ENCODE measurements at places on chromosomes 12 and 14. TPM values are rescaled to one million over a fixed set of nuclear protein-coding genes. Genes with fewer than 3 reads are reported as not detected.

ZBTB42 gene
- 3.7 TPM for total RNA-seq

AHNAK2 gene
- 221 TPM for total RNA-seq

EGLN3 gene
- total RNA-seq = 6.1 TPM

DPY19L2 gene
- total RNA-seq = 1.7 TPM

SLC35E3 gene
- total RNA-seq = 16.5 TPM

TCL1B gene
- not detected for total RNA-seq

SLC8A3 gene
- not detected for total RNA-seq

SLC7A8 gene
- total RNA-seq = 0.69 TPM

DPPA3 gene
- total RNA-seq = not detected

EMC9 gene
- 51.1 TPM for total RNA-seq

All from A549 treated with DMSO at 1 μM for 4 hours (cell line).